Islet precursor cell (in vitro differentiated cells): ENCODE measurements at places on chromosomes 12 and 14.

GRCh38 chr12:10001171-10001776 is 2.4 kb upstream of the CLEC1B start:
- DNase-seq = no peak

GRCh38 chr12:84822525-84822924 is 90.1 kb downstream of the SLC6A15 start:
- DNase-seq = no peak

- DNase-seq = no peak
These were observed 23.4 kb downstream of the CGRRF1 start for GRCh38 chr14:54533100-54533499.

DNA sequence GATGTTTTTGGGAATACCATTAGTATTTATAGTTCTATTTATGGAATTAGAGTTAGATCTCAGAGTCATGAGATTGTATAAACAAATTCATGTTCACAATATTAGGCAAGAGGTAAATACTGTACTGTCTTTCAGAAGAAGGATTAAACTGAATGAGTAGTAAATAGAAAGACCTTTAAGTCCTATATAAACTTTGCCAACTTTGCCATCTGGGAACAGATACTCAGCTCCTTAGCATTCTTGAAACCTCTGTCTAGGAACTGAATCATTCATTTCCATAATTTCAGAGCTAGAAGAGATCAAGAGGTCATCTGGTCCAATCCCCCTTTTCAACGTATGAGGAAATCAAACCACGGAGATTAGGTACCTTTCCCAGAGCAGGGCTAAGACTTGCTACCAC is 141.1 kb downstream of the CAND1 start:
- no peak for DNase-seq

DNA sequence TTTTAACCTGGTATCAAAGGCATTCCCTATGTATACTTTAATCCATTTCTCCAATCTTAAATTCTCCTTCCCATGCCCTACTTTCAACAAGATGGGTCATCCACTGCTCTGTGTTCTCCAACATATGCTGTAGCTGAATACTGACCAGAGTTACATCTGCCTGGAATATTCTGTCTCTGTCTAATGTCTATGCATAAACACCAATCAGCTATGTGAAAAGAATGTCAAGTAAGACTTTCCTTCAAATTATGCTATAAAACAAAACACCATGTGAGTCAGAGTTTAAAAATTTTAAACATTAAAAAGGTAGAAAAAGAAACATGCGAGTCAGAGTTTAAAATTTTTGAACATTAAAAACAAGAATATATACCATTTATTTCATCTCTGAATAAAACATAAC is 19.3 kb downstream of the NT5DC3 start:
- DNase-seq = no peak

GRCh38 chr12:57834086-57834876 is 12.2 kb downstream of the CTDSP2 start:
- DNase-seq = no peak

DNA sequence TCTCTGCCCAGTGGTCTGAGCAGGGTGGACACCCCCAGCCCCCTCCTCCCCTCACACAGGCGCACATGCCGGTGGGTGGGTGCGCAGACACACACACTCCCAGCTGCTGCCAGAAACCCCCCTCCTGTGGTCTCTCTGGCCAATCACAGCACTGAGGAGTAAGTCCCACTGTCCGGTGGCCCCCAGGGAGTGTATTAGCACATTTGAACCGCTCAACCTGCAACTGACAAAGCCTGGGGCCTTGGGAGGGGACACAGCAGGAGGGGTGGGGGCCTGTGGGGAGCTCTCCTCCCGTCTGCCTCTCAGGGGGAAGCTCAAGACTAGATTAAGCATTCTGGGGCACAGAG is 11.7 kb downstream of the FIGNL2 start:
- DNase-seq = peak; percentile 55

- no peak for DNase-seq
These were observed 18.8 kb upstream of the CATSPERB start for GRCh38 chr14:91750634-91751198.

DNA sequence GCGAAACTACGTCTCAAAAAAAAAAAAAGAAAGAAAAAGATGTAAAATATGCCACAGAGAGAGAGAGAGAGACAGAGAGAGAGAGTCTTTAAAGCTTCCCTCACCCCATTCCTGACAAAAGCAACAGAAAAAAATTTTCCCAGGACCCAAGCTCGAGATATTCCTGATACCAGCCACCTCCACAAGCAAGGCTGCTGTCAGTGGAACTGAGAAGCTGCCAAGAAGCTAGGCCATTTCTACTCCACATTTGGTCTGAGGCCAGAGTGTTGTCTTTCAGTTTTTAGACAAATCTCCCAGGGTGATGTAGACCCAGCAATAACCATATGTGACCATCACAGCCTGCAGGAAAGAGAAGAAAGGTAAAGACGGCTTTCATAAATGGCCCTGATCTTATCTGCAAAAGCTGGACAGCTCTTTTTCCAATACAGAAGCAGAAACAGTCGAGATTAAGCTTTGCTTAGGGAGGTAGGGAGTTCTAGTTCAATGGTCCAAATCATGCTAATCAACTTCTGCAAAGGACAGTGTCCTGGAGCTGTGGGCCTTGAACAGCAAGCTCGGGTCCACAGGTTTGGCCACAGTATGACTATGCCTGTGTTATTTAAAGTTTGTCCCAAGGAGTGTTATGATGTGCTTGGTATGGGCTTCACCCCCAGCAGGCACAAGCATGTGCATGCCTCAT is 130.3 kb upstream of the NUDT4 start:
- DNase-seq = no peak

DNA sequence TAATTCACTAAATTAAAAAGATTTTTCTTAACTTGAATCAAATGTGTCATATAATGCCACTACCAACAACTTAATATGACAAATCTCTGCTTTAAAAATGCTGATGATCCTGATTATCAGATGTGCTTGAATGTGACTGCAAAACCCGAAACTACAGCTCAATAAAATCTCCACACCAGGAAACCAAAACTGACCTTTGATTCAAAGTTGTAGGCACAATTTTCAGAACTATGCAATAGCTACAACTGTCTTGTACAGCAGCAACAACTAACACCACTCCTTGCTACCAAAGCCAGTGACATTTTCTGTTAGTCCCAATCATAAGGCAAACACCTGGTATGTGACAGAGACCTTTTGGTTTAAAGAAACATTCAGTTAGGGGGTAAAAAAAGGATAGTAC is 147.3 kb downstream of the CEP83 start:
- no peak for DNase-seq

GRCh38 chr12:91973813-91974212 is 171.8 kb downstream of the BTG1 start:
- no peak for DNase-seq

DNA sequence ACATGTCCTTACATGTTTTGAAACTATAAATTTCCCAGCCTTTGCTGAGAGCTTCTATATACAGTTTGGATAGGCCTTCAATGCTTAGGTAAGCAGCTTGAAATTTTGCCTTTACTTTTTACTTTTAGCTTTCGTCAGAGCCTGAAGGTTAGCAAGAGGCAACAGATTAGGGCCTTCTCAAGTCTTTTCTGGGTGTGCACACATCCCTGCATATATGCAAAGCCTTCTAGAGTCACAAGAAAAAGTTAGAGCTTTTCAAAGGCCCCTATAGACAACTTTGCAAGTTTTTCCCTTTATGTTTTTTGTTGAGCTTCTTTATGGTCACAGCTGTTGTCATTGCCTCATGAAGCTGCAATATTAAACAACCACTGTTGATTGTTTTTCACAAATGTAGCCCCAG is 778.4 kb downstream of the GALC start:
- DNase-seq = no peak

DNA sequence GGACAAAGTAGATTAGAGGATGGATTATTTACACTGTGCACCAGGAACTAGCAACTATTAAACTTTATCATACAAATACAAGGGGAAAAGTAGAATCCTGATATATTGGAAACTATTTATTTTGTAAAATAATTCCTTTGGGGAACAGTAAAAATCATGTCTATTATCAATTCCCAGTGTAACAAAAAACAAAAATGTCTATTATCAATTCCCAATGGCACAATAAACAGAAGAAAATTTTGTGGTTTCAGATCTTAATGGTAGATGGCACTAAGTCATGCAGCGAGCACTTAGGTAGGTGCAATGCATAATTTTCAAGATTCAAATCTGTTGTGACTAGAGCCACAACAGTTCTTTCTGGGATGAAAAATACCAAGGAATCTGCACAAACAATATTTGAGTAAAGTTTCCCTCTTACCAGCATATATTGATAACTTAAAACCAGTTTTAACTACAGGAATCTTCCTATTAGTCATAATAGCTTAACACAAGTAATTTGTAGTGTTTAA is 13.7 kb downstream of the CFL2 start:
- DNase-seq = no peak

DNA sequence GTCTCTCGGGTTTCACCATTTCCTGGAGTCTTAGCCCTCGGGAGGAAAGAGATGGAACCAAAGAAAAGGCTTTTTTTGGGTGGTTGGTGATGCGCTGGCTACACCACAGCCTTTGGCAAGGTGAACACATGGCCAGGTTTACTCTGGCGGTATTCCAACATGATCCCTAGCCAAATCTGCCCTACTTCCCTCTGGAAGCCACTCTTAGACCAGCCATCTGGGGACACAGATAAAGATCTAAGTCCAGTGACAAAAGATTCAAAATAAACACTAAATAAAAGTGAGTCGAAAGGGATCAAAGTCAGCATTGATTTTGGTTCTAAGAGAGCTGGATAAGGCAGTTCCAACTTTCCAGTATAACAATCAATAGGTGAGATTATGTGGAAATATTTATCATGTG is 694.5 kb downstream of the VRK1 start:
- no peak for DNase-seq

- DNase-seq = no peak
These were observed 1301.2 kb upstream of the FLRT2 start for GRCh38 chr14:84228702-84229101.

- DNase-seq = peak; percentile 32
These were observed 240.0 kb downstream of the AACS start for GRCh38 chr12:125305231-125305630.

DNA sequence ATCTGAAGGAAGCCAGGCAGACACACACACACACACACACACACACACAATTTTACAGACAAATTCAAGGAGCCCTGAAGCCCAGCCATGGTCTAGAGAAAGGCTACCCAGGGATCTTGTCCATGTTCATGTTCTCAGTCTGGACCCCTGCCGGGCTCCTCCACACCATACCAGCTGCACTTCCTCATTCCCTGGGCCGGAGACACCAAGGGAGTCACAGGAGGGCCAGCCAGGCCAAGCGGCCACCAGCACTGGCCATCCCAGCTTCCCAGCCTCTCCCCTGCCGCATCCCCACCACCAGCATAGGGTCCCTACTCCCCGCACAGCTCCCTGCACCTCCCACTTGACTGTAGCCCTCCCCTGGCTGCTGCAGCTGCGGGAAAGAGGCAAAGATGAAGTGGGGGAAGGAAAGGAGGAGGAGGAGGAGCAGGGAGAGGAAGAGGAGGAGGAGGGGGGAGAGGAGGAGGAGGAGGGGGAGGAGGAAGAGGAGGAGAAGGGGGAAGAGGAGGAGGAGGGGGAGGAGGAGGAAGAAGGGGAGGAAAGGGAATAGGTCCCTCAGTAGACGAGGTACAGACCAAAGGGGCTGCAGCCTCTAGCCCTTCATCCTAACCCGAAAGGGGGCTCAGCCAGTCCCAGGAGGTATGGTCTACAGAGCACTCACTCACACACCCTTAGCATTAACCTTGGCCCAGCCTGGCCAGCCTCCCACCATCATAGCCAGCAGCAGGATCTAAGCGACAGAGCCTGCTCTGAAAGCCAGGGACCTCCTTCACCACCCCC is 293.2 kb downstream of the DPF3 start:
- no peak for DNase-seq

GRCh38 chr12:88420457-88420856 is 159.8 kb downstream of the KITLG start:
- DNase-seq = no peak

GRCh38 chr14:75969126-75969525 is 12.7 kb downstream of the TGFB3 start:
- DNase-seq = peak; percentile 24

GRCh38 chr12:91704446-91704845 is 441.2 kb downstream of the BTG1 start:
- DNase-seq = no peak

DNA sequence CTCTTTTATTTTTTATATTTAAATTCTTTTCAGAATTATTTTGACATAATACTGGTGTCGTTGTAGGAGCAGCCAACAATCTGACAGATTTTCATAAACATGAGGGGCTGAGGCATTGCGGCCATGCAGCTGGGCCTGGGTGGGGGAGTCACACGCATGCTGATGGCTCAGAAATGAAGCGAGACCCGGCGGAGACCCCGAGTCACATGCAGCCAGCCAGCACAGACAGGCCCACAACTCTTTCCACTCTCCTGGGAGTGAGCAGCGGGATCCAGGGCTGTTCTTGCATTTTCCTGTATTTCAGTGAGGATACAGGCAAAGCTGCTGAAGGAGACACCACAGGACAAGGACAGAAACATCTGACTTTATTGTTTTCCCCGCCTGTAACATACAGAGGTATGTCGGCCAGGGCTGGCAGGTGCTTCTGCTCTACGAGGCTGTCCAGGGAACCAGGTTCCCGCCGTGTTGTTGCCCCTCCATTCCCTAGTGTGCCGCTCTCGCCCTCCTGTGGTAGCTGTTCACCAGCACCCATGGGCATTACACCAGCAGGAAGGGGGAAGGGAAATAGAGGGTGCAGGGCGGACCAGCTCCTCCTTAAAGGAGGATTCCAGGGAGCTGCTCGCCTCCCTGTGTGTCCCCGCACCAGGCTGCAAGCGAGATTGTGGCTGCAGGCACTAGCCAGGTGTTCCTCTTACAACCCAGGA is 30.5 kb downstream of the FZD10 start:
- peak; percentile 79 for DNase-seq

DNA sequence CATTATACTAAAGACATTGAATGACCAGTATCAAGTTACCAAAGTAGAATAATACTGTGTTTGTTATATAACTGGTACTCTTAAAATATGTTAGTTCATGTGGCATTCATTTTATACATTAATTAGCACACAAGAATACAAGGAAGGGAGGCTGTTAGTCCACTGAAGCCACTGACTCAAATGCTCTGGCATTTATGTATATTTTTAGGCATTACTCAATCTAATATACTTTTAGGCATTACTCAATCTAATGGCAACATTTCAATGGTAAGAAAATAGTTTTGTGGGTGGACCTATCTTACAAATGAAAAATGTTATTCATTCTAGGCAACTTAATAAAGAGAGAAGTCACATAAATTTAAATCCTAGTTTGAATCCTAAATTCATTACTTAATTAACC is 874.4 kb upstream of the USP15 start:
- no peak for DNase-seq

DNA sequence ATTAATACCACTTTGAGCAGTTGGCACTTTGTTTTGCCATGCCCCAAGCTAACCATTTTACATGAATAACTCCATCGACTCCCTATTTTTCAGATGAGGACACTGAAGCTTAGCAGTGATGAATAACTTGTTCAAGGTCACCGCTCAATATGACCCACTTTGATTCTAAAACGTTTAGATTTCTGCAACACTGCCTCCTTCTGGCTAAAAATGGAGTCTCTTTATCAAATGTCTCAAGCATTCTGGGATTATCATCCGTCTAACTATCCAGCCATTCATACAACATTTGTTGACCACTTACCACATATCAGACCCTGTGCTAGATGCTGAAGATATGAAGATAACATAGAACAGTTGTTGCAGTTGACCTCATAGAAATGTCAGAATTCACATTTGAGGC is 298.0 kb downstream of the PPFIA2 start:
- DNase-seq = no peak

GRCh38 chr12:120529641-120530417 is 871 bp upstream of the COQ5 start:
- peak; percentile 84 for DNase-seq
